ENCODE measurements at places on chromosomes 3 and 15.
A peak's percentile ranks its signal among the peaks of the same experiment; 100 is the strongest.

DNA sequence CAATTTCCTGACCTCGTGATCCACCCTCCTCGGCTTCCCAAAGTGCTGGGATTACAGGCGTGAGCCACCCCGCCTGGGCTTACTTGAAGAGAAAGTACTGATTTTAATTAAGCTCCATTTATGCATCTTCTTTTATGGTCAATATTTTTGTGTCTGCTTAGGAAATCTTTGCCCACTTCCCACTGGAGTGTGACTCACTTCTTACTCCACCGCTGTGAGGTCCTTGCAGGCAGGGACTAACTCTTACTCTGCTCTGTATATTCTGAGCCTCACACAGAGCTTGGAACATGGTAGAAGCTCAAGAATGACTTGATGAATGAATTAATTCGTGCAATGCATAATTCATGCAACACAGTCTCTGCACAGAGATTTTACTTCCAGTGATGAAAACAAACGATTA, 2.9 kb upstream of the TM4SF19 start:
- DNase-seq, result peak; percentile 65

- no peak for DNase-seq
Measured at GRCh38 chr3:72798552-72799195, 49.6 kb downstream of the SHQ1 start.

DNA sequence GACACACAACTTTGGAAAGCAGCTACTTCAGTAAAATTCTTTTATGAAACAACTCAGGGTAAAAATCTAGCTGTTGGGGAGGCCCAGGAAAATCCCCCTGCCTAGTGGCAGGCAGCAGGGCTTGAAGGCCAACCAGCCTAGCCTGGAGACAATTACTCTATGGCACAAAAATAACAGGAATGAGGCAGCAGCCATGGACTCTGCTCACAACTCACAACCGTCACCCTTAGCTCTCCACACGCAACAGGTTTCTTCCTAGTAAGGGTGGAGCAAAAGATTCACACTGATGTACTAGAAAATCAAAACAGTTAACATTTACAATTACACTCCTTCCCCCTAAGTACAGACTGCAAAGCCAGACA, 530 bp upstream of the FBXL22 start:
- DNase-seq, result no peak

DNA sequence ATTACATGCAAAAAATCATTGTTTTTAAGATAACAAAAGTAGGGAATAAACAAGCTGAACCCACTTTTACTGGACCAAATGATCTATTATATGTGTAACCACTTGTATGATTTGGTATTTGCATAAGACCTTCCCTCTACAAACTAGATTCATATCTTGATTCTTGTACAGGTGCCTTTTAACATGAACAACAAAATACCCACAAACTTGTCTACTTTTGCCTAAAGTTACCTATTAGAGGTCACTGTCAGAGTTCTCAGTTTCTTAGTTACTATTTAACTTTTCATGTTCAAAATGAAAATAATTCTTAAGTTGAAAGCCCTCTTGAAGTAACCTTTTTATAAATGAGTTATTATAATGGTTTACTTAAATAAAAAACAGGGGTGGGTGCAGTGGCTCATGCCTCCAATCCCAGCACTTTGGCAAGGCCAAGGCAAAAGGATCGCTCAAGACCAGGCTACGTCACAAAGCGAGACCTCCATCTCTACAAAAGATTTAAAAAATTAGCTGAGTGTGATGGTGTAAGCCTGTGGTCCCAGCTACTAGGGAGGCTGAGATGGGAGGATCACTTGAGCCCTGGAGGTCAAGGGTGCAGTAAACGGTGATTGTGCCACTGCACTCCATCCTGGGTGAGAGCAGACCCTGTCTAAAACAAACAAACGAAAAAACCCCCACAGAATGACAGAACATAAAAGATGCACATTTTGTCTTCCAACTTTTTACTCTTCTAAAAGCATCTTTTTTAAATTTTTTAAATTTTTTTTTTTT, 16.0 kb downstream of the ACTR8 start:
- DNase-seq, result no peak

DNA sequence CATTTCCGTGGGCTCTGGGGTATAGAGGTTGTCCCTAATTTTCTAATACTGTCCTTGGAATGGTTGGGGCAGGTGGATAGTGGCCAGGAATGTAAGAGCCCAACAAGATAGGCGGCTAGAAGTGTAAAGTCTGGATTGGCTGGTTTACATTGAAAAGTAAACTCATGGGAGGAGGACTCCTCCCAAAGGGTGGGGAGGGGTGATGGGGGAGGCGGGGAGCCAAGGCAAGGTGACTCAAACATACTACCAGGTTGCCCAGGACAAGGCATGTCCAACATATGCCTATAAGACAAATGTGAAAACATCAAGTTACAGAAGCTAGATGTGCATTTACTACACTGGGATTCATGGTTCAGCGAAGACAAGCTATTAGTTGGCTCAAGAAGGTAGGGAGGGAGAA, 14.3 kb upstream of the SAMMSON start:
- no peak for DNase-seq

Data from H54 (cell line).